Right ventricle myocardium superior (tissue), 1 donor: ENCODE measurements at places on chromosomes 13 and 19.

- no peak for DNase-seq
Observed at GRCh38 chr19:31610018-31610417, 260.8 kb upstream of the TSHZ3 start.

- DNase-seq, result no peak
Observed at GRCh38 chr19:4914736-4915501, 5.6 kb downstream of the UHRF1 start.

- no peak for DNase-seq
Observed at GRCh38 chr13:28463481-28463880, 31.4 kb downstream of the FLT1 start.

- no peak for DNase-seq
Observed at GRCh38 chr19:16955161-16955560, 66.4 kb downstream of the F2RL3 start.

DNA sequence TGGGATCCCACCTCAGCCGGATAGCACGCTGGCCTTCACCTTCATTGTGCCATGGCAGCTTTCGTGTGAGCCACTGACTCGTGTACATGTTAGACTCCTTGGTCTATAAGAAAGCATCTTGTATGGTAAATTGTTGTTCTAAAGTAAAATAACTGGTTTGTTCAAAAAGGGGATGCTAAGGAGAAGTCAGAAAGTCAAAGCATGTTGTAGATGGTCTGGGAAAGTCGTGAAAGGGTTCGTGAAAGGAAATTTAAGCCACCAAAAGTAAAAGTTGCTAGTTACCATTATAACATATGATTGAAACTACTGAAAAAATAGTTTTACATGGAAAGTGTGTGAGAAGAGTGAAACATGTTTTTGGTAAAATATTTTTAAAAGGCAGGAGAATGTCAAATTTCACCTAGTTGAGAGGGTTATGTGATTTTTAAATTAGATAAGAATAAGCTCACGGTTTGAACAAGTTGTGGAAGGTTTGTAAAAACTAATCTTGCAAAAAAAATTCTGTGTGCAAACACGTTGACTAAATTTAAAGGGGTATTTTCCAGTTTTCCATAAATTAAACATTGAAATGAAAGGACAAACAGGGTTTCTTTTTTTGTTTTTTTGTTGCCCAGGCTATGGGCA is 23.4 kb downstream of the DPRX start:
- DNase-seq, result no peak

DNA sequence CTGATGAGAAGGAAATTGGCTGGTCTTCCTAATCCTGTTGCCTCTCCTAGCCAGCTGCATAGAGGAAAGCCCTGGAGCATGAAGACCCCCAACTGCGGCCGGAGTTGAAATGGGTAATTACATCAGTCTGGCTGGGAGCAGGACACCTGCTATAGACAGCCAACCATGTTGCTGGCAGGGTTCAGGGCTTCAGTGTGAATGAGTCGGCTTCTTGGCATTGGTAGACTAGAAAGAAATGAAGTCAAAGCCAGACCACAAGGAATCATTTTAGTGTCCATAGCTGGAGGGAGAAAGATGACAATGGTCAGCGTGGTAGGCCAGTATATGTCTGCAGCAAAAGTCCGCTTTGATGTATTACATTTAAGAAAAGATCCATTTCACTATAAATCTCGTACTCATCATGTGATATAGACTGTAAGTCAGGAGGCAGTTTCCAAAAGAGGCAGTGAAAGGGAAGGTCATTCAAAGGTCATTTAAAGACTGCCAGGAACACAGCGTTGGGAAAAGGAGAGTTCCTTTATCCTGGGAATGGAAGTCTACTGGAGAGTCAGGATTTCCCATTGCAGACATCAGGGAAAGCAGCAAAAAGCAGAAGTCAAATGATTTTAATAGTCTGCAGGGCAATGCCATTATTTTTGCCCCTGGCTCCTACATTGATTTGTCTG is 262.7 kb downstream of the DNAJC15 start:
- DNase-seq, result no peak

DNA sequence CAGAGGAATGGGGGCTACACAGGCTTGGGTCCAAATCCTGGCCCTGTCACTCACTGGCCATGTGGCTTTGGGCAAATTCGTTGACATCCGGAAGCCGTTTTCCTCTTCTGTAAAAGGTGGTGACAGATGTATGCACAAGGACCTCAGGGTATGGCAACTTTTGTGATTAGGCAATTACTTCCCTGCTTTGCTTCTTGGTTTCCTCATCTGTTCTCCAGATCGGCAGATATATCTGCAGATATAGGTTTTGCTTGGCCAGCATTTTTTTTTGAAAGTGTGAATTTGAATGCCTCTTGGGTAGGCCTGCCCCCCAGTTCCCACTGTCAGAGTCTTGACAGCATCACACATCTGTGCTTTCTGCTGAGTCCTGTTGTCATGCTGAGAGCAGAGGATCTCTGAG is 17.7 kb downstream of the TMEM272 start:
- DNase-seq, result no peak

- DNase-seq, result no peak
Observed at GRCh38 chr13:93753639-93754038, 527.0 kb downstream of the GPC6 start.

- no peak for DNase-seq
Observed at GRCh38 chr13:28357247-28357825, 137.6 kb downstream of the FLT1 start.

- DNase-seq, result no peak
Observed at GRCh38 chr13:50615234-50615633, 228.3 kb downstream of the DLEU7 start.

GRCh38 chr13:49113526-49114286 is 106.4 kb upstream of the MLNR start:
- DNase-seq, result no peak

GRCh38 chr19:10601999-10602329 is 14.9 kb upstream of the AP1M2 start:
- no peak for DNase-seq

GRCh38 chr13:45943120-45943519 is 91.6 kb upstream of the SIAH3 start:
- no peak for DNase-seq

GRCh38 chr13:28137596-28137995 is 749 bp upstream of the PAN3 start:
- DNase-seq, result no peak

GRCh38 chr13:77300176-77301037 is 26.5 kb downstream of the MYCBP2 start:
- DNase-seq, result no peak

DNA sequence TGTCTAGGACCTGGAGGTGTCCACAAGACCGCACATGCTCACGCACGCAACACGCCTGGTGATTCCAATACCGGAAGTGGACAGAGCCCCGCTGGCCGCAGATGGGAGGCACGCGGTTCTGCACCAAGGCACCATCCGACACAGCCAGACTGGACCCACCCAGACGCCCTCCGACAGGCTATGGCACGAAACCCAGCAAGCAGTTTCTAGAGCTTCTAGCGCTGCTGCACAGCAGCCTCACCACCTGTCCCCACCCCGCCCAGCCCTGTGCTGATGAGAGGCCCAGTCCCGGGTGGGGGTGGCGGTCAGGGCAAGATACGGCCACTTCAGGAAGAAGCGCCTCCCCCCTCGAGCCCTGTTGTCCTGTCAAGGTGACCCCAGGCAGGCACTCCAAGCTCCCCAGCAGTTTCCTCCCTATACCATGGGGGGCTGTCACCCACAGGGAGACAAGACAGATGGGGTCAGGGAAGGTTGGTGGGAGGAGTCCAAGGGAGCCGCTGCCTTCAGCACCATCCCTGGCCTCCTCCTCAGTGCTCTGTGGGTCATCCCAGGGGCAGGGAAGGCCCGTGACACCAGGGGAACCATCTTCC is 11.3 kb downstream of the LSM4 start:
- DNase-seq, result no peak
